ENCODE measurements at places on chromosomes 13 and 19. TPM values are rescaled to one million over a fixed set of nuclear protein-coding genes. Genes with fewer than 3 reads are reported as not detected.

GRCh38 chr13:73230716-73231115 lies 171.9 kb downstream of the KLF5 start:
- no peak for DNase-seq

DNA sequence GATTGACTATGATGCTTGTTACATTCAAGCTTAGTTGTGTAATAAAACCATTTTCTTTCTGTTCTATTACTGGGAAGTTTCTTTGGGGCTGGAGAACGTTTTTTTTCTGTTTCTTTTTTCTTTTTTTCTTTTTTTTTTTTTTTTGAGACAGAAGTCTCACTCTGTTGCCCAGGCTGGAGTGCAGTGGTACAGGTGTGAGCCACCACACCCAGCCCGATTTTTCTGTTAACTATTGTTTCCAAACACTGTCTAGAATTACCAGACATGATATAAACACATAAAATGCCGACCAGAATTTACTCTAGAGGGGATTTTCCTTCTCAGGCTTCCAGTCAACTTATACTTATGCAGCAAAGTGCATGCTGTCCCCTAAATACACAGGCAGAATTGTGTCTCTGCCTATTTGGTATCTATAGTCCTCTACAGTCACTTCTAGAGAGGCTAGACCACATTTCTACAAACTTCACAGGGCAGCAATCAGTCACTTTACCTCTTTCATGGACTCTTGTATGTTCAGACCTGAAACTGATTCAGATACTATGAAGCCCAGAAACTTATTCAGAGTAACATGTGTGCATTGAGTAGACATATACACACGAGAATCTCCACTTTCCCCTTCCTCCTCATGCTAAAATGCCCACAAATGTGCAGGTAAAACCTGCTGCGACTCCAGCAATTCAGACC lies 121.2 kb downstream of the ZNF737 start:
- no peak for DNase-seq

DNA sequence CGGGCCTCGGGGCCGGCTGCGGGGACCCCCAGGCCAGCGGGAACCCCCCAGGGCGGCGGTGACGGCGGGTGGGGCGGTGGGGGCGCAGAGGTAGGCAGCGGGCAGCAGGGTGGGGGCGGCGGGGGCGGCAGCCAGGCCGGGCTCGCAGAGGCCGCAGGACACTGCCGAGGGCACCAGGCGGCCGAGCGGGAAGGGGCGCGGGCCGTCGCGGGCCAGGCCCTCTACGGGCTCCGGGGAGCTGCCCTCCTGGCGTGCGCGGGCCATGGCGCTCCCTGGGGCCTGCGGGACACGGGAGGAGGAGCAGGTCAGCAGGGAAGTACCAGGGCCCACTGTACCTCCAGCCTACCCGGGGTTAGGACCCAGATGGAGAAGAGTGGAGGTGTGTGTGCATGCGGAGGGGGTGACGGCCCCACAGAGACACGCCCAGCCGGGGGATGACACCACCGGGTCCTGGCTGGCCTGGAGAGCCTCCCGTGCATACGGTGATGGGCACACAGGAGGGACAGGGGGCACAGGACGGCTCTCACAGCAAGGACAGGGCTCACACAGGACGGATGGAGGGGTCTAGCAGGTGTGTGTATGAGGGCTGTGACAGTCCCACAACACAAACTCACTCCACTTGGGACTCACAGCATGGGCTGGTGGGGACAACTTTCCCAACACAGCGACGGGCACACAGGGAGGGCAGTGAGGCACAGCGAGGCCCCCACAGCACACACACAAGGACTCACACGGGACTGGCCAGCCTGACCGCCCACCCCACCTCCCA lies 2.6 kb downstream of the BBC3 start:
- DNase-seq, result peak; percentile 68

DNA sequence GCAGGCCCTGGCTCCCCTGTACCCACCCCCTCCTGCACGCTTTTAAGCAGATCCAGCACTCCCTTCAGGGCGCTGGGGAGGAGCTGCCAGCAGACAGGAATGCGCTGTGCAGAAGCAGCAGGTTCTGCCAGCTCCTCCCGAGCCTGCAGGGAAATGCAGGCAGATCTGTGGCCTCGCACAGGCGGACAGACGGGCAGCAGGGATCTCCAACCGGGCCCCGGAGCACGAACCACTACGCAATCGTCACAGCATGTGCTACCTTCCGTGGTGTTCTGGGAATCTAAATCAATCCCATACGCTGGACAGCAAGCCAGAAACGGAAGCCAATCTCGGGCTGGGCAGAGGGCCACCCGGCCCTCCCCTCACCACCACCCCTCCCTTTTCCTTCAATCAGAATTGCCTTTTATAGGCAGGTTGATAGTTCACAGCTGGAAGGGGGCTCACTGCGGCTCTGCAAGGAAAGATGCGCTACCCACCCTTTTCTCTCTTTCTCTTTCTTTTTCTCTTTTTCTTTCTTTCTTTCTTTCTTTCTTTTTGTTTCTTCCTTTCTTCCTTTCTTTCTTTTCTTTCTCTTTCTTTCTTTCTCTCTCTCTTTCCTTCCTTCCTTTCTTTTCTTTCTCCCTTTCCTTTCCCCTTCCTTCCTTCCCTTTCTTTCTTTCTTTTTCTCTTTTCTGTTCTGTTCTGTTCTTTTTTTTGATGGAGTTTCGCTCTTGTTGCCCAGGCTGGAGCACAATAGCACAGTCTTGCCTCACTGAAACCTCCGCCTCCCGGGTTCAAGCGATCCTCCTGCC lies 99.9 kb downstream of the GNG7 start:
- peak; percentile 77 for DNase-seq

DNA sequence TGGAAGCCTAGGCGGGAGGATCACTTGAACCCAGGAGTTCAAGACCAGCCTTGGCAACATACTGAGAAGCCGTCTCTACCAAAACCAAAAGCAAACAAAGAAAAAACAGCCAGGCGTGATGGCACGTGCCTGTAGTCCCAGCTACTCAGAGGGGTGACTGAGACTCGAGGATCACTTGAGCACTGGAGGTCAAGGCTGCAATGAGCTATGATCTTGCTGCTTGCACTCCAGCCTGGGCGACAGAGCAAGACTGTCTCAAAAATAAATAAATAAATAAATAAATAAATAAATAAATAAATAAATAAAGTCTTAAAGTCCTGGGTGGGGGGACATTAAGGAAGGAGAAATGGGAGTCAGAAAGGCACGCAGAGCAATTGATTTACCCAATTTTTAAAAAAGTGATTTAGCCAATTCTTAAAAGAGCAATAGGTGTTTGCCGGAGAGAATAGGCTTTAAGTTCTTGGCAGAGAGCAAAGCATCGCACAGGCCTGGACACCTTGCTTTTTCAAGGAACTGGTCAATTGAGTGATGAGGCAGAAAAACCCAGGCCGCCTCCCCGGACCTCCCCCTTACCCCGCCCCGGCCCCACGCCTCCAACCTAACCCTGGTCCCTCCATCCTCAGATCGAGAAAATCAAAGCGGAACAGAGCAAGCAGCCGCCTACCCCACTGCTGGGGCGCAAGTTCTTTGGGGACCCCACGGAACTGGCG lies 9.5 kb upstream of the SHKBP1 start:
- DNase-seq, result no peak

- no peak for DNase-seq
These were observed 25.7 kb downstream of the CNMD start for GRCh38 chr13:52713894-52714293.

DNA sequence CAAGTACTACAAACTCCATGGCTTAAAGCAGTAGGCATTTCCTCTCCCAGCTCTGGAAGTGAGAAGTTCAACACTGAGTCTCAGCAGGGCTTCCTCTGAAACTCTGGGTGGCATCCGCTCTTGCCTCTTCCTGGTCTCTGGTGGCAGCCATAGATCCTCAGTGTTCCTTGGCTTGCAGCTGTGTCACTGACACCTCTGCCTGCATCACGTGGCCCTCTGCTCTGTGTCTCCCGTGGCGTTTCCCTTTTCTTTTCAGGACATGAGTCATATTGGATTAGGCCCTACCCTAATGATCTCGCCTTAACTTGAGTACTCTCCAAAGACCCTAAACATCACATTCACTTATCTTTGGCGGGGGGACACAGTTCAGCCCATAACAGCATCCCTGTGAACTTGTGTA lies 466.7 kb downstream of the MYO16 start:
- no peak for DNase-seq

DNA sequence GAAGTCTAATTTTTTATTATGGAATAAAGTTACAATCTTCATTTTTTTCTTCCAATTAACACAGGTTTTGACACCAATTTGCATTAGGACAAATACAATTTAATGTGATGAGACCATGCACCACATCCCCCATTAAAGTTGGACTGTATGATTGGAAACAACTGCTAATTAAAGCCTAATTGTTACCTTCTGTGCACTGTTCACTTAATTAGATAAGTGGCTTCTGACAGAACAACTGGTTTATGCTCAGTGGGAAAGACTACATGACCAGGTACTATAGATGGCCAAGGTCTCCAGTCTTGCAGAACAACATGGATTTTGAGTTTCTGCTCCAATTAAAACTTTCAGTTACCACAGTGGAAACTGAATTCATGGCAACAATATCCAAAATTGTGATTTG lies 198.1 kb downstream of the FGF14 start:
- DNase-seq, result no peak

GRCh38 chr19:39705578-39706188 lies 1.4 kb downstream of the LGALS14 start:
- no peak for DNase-seq

GRCh38 chr19:46487802-46488445 lies 7.7 kb downstream of the PNMA8B start:
- DNase-seq, result peak; percentile 83

GRCh38 chr19:732148-733069 lies 18.5 kb upstream of the MISP start:
- no peak for DNase-seq

DNA sequence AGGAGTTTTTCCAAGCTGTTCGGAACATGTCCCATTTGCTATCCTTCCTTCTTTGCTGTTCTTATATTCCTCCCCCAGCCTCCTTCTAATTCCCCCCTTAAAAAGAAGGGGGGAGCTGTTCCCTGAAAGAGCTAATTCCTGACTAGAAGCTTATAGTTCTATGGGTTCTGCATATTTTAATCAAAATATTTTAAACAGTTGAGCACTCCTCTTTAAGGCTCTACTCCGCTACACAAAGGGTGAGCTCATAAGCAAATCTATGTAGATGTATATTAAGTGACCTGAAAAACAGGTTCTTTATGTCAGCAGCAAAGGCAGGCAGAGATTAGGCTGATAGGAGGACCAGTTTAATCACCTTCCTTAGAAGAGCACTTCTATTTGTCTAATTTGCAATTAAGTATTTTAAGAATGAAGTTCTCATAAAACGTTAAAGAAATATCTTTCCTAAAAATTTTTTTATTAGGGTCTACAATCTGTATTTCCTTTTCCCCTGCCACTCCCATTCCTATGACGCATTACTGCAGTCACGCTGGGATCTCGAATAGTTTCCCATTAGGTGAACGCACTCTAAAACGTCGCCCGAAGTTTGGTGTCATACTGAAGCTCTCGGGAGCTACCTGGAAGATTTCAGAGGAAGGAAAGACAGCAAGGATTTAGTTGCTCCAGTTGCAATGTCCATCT lies 5.2 kb downstream of the EFNB2 start:
- DNase-seq, result peak; percentile 81

Gene HRC
- total RNA-seq, result not detected

Gene SLC25A41
- 4.9 TPM for total RNA-seq

Gene POLR2I
- total RNA-seq, result 16.2 TPM

Gene SERTAD3
- total RNA-seq, result 32.7 TPM

All from stomach (tissue), 19 donors.